H7 (cell line): ENCODE measurements at places on chromosomes 1 and 21. TPM values are rescaled to one million over a fixed set of nuclear protein-coding genes. Genes with fewer than 3 reads are reported as not detected.

GRCh38 chr1:7317888-7318287, 453.2 kb upstream of the VAMP3 start:
- DNase-seq = no peak

- no peak for DNase-seq
Measured at GRCh38 chr1:12643785-12644184, at the start of gene AADACL4. TSS of gene AADACL4 (plus strand) at chr1:12644085. CDS start at chr1:12644547, 462 bp downstream.

The NEK2 gene
- total RNA-seq = 58.3 and 82.0 TPM in 2 replicates

DNA sequence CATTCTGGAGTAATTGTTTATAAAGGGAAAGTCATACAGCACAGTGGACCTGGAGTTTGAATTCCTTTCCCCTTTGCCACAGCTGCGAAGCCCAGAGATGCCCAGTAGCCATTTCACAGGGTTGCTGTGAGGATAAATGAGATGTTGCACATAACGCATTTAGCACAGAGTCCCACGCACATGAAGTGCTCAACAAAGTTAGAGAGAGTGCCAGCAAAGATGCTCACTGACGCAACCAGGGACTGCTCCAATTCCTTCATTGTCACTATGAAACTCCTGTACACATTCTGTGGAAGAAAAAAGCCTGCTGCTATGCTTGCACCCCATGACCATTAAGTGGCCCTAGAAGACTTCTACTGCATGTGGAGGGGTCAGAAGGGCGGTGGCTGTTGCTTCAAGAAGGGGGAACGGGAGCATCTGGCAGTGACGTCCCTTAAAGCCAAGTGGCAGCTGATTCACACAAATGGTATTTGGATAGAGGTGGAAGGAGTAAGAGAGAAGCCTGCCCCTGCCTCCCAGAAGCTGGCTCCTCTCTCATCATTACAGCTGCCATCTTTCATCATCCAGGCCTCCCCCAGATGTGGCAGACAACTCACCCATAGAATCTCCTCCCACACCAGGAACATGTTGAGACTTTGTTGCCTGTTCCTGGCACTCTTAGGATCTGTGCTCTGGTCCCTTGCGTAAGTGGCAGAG, 26.5 kb upstream of the VAV3 start:
- no peak for DNase-seq

DNA sequence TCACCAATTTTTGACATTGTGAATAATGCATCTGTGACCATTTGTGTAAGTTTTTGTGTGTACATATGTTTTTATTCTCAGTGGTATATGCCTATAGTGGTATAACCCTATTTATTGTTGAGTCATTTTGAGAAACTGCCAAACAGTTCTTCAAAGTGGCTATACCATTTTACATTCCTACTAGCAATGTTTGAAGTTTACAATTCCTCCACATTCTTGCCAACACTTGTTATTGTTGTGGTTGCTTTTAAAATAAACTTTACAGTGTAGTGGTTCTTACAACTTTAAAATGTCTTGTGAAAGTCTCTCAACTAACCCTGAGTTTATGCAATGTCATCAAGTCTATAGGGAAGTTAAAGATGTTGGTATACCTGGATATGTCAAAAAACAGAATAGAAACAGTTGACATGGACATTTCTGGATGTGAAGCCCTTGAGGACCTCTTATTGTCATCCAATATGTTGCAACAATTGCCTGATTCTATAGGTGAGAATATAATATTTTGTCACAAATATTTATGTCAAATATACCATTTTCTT, 219.4 kb downstream of the LRRC40 start:
- no peak for DNase-seq

DNA sequence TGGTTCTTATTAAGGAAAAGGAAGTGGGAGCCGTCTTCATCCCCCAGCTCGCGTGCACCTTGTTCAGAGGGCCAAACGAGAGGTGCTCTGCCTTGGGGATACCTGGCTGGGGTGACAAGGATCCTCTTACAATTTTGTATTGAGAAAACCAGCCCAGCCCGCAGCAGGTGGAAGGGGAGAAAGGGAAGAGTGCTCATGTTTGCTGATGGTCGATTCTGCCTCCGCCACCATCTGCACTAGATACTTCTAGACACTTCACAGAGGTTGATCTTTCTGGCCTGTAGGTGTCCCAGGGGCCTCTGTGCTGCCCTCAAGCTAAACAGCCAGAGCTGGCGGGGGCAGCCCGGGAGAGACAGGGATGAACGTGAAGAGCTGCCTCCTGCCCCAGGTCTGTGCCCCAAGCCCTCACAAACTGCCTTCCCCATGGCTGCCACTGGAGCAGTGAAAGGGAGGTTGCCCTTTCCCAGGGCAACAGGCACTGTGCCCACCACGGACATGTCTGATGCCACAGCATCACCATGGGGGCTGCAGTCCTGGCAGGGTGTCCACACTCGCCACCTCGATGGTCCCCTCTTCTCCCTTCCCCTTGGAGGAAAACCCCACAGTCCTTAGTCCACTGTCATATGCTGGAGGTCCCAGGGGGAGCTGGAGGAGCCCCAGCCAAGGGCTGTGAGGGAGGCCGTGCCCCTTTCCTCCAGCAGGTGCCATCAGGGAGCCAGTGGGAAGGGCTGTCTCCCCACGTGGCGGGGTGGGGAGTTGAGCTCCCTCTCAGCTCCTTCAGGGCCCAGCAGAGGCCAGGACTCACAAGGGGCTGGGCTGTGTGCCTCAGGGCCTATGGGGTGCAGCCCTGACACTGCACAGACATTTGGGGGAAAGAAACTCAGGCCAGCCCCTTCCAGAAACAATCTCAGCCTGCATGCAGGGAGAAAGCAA, 8.1 kb downstream of the ADPRS start:
- DNase-seq = peak; percentile 93

- DNase-seq = peak; percentile 26
Measured at GRCh38 chr1:109929170-109929569, 18.5 kb downstream of the CSF1 start.

DNA sequence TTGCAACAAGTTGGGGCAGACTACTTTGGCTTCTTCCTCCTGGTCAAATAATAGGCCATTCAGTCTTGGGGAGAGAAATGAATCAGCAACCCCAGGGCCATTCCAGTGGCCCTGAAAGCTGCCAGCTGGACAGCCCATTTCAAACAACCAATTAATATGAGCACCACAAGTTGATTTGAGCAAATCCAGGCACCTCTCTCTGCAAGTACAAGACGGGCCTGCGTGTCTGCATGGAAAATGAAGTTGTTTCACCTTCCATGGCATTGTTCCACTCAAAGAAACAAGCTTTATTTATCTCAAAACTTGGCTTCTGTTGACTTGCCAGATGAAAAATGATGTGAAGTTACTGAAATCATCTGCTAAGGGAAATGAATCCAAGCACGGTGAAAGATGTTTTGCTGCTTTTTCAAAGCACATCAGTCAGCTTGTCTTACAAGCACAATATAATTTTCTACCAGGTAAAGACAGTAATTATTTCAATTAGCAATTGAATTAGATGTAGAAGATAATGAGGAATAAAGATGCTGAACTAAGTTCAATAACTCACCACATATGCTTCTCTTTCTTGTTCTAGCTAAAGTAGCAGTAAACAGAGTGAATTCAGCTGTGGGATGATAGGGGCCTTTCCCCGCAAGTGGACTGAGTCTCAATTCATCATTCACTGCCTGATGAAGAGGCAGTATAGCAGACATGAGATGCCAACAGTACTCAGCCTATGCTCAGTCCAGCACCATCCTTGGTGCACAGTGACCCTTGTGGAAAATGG, 95.2 kb upstream of the SSX2IP start:
- no peak for DNase-seq

The BCL2L15 gene
- not detected in 2 replicates for total RNA-seq

The TSPAN2 gene
- 5.1 and 5.3 TPM in 2 replicates for total RNA-seq

The SPATA21 gene
- 0.07 TPM in 1 of 2 replicates, not detected in the other for total RNA-seq

The ANGPTL1 gene
- 0.11 TPM in 1 of 2 replicates, not detected in the other for total RNA-seq

The MAP3K21 gene
- total RNA-seq = 28.0 and 44.5 TPM in 2 replicates

DNA sequence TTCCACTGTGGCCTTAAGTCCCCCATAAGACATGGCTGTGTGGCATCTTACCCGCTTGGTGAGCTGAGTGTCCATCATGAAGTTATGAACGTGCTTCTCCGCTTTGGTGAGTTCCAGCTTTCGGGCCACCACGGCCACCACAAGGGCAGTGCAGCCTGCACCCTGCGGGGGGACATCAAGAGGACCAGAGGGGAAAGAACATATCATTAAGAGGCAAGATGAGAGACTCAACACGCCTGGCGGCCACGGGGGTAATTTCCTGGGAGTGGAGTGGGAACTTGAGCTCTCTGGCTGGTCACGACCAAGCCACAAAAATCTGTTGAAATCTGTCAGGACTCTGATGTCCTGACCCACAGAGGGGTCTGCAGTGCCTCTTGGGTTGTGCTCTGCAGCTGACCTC, 117.9 kb upstream of the ADAR start:
- DNase-seq = no peak

DNA sequence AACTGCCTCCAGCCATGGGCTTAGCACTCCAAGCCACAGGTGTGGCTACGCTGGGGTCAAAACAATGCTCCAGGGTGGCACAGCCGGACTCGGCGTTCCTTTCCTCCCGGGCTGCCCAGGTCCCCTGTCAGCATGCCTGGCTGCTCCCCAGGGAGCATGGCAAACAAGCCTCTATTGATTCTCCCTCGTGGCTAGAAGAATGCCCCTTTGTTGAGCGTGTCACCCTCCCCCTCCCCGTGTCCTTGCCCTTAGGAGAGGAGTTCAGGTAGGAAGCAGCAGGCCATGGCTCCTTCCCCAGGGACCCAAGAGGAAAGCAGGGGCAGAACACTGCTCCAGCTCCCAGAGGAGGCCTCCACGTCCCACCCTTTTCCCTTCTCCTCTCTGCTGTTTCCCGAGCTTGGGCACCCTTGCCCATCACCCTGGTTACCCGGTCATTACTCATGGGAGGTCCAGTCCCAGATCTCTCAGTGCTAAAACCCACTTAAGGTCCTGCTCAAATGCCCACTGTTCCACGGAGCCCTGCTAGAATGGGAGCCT, 57.4 kb upstream of the CITED4 start:
- peak; percentile 50 for DNase-seq

DNA sequence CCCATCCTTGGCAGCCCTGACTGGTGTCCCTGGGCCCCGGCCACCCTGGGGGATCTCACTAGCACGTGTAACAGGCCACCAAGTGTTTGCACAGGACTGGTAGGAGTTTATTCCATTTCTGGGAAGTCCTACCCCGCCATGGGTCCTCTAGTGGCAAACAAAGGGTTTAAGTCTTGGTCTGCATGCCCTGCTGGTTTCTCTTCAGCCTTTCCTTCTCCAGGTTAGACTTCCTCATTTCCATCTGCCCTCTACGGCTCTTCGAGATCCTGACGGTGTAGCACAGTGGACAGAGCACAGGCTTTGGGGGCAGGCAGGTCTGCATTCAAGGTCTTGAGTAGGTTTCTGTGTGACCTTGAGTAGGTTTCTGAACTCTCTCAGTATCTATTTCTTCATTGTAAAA, 2.8 kb downstream of the AGTRAP start:
- DNase-seq = no peak

- DNase-seq = no peak
Measured at GRCh38 chr1:68481041-68481440, 15.8 kb downstream of the DEPDC1 start.

- no peak for DNase-seq
Measured at GRCh38 chr1:206809504-206810084, 37.3 kb upstream of the IL10 start.

DNA sequence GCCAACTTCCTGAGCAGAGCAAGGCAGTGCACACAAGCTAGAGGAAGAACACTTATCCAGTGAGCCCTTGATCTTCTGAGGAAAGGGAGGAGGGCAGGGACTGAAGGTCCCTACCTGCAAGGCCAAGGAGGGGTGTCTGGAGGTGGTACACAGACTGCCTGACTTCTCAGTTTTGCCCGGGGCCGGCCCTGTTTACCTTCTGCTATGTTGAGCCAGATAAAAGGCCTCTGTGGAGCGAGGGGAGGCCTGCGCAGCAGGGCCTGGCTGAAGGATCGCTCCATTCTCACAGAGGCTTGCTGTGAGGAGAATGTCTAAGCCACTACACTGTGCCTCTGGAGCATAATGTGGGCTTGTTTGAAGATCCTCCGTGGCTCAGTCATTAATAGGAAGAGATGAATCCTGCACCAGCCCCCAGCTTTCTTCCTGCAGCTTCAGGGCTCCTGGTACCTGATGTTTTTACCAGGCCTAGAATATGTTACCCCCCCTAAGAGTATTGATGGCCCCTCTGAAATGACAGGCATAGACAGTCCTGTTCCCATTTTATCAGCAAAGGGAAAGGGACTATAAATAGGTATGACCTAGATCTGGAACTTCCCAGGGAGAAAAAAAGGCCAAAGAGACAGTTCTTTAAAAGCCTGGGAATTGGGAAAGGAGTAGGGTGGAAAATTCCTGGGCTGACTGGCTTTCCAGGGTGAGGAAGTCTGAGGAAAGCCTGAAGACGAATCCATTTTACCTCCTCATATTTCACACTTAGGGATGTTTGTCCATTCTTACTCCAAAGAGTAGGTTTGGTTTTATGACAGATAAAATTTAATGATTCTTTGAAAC, 4.7 kb downstream of the POGK start:
- no peak for DNase-seq

The KCNJ9 gene
- total RNA-seq = 0.07 TPM in 1 of 2 replicates, not detected in the other

GRCh38 chr1:25080294-25081209, 150.5 kb upstream of the RUNX3 start:
- DNase-seq = no peak

GRCh38 chr1:74571493-74571800, 59.0 kb upstream of the LRRC53 start:
- no peak for DNase-seq

DNA sequence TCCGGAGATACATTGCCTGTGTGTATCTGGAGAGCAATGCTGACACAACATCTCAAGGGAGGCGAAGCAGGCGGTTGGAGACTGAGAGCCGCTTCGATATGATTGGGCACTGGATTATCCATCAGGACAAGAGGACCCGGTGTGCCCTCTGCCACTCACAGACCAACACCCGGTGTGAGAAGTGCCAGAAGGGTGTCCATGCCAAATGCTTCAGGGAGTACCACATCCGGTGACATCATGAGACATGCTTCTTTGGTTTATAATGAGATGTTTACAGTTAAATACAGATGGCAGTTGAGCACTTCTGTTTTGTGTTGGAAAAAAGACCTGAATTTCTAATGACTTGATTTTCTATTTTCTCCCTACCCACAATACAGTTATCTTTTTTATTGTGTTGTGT, 12.1 kb downstream of the PGBD2 start:
- no peak for DNase-seq

DNA sequence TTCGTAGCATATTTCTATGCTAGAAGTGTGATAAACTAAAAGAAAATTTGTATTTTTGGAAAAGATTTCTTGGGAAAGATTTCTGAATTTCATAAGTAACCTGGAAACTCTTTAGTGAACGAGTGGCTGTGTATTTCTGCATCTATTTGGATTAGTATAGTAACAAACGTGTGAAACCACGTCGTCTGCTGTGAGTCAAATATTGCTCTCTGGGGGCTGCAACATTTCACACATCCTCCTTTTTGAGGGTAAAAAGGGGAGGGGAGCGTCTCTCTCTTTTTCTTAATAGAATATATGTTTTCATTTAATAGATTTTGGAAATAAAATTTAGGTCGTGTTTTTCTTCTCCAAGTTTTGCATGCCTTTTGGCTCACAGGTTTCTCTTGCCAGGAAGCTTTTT, 44.8 kb downstream of the LHX9 start:
- no peak for DNase-seq

GRCh38 chr1:224454402-224455055, 19.9 kb upstream of the WDR26 start:
- no peak for DNase-seq

- DNase-seq = no peak
Measured at GRCh38 chr1:199054694-199055093, 415.9 kb downstream of the PTPRC start.
